Right atrium auricular region (tissue), 2 donors: ENCODE measurements at places on chromosomes 16 and 17. TPM values are rescaled to one million over a fixed set of nuclear protein-coding genes. Genes with fewer than 3 reads are reported as not detected.

DNA sequence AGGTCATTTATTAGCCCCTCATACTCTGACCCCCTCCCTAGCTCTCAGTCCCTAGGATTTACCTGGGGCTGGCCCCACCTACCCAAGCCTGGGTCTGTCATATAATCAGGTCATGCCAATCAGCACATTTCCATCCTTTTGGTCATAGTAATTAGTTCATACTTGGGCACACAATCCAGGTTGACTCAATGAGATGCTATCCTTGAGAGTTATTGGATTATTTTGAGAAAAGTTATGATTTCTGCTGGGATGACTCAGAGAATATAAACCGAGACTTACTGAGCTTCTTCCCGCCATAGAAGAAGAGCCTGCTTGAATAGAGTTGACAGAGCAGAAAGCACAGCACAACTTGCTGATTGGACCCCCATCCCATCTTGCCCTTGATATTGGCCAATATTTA lies 331.5 kb downstream of the CBLN1 start:
- H3K4me3 ChIP-seq = no peak overlapping the region
- DNase-seq = no peak
- peaks cover 18% of the 10 kb centered on the region for H3K4me1 ChIP-seq
- no peak overlapping the region for H3K27ac ChIP-seq
- no peaks in the 10 kb centered on the region for H3K27me3 ChIP-seq

- no peak overlapping the region for H3K4me3 ChIP-seq
- H3K36me3 ChIP-seq = no peaks in the 10 kb centered on the region
- no peak for DNase-seq
- no peaks in the 10 kb centered on the region for H3K27me3 ChIP-seq
Measured at GRCh38 chr17:77581480-77581879, 377.0 kb upstream of the TNRC6C start.

GRCh38 chr16:47586121-47586520 lies 125.0 kb downstream of the PHKB start:
- no peak overlapping the region for H3K27ac ChIP-seq
- H3K4me3 ChIP-seq = no peak overlapping the region
- H3K36me3 ChIP-seq = peaks cover 21% of the 10 kb centered on the region
- no peaks in the 10 kb centered on the region for H3K27me3 ChIP-seq

NOL11 gene
- total RNA-seq = 18.9 TPM

DNA sequence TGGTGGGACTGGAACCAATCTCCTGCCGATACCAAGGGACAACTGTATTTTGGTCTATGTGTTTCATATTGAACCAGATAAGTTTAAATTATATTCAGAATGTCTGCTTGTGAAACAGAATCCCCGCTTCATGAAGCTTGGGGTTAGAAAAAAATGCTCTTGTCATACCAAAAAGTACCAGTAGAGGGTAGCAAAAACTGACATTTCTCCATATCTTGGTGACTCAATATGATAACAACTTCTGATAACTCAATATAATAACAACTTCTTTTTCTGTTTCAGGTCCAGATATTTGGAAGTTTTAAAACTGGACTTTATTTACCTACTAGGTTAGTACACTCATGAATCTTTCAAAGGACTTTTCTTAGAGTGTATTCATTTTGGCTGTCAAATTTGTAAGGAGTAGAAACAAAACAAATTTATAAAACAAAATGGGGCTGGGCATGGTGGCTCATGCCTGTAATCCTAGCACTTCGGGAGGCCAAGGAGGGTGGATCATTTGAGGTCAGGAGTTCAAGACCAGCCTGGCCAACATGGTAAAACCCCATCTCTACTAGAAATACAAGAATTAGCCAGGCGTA lies 52.3 kb upstream of the ADCY7 start:
- H3K4me1 ChIP-seq = peaks cover 16% of the 10 kb centered on the region
- no peak overlapping the region for H3K27ac ChIP-seq
- peaks cover 34% of the 10 kb centered on the region for H3K36me3 ChIP-seq
- no peak overlapping the region for H3K4me3 ChIP-seq

- no peaks in the 10 kb centered on the region for H3K27me3 ChIP-seq
- peaks cover 5% of the 10 kb centered on the region for H3K4me1 ChIP-seq
- H3K36me3 ChIP-seq = no peaks in the 10 kb centered on the region
- no peak overlapping the region for H3K4me3 ChIP-seq
Measured at GRCh38 chr16:81686391-81687130, 92.5 kb upstream of the PLCG2 start.

PRSS36 gene
- total RNA-seq = 1.3 TPM

DNA sequence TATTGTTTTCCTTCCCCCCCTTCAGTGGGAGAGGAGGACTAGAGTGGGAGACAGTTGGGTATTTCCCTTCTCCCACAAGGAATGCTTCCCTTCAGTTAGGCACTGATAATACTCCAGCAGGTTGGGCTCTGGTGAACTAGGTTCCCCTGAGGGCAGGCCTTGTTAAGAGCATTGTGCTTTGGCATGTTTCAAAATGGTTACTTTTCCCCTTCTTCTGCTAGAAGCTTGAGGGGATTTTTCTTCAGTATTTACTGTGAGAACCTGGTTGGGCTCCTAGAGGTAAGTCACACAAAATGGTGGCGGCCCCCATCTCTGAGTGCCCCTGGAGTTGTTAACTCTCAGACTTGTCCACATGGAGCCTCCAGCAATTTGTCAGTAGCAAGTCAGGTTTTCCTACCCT lies 156.2 kb downstream of the CYB561 start:
- no peak for DNase-seq
- H3K4me3 ChIP-seq = no peak overlapping the region
- peaks cover 7% of the 10 kb centered on the region for H3K4me1 ChIP-seq
- H3K36me3 ChIP-seq = no peaks in the 10 kb centered on the region

DNA sequence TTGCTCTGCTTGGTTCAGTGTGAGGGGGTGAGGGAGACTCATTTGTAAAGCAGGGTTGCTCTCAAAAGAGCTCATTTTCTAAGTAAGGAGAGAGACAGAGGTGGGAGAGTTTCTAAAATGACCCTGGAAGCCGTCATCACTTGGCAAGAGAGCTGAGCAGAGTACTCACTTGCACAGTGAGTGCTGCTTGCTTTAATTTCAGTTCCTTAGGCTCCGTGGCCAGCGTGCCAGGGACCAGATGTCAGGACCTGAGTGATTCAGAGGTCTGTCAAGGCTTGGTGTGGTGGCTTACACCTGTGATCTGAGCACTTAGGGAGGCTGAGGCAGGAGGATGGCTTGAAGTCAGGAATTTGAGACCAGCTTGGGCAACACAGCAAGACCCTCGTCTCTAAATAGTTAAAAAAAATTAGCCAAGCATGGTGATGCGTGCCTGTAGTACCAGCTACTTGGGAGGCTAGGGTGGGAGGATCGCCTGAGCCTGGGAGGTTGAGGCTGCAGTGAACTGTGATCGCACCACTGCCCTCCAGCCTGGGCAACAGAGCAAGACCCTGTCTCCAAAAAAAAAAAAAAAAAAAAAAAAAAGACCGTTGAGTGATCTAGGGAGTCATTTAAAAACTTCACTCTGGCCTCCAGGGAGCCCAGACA lies 10.7 kb downstream of the ZNF205 start:
- no peak overlapping the region for H3K4me3 ChIP-seq
- no peak overlapping the region for H3K27ac ChIP-seq
- H3K27me3 ChIP-seq = no peaks in the 10 kb centered on the region
- DNase-seq = no peak

PPM1E gene
- 5.3 TPM for total RNA-seq

DNA sequence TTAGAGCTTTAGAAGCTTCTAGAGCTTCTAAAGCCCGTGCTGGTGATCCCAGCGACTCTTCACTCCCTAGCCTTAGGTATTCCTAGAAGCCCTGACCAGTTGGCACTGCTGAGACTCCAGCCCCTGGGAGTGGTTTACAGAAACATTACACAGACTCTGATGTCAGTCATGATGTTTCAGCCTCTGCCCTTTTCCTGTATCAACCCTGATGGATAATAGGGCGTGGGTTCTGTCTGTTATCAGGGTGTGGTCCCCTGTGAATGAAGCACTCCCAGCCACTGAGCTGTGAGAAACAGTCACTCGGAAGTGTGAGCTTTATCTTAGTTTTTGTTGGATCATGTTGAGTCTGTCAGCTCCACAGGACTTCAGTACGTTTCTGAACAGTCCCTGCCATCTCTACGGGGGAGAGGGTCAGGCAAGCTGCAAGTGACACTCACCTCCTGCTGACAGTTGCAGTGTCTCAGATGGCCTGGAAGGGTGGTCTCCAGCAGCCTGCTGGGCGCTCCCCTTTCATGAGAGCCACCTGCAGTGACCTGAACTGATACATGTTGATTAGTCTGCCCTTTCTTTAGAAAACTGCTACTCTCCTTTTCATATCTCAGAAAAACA lies 12.8 kb downstream of the GOSR2 start:
- H3K27me3 ChIP-seq = no peaks in the 10 kb centered on the region
- peaks cover 98% of the 10 kb centered on the region for H3K36me3 ChIP-seq
- H3K27ac ChIP-seq = peak overlapping the region; percentile 51
- H3K4me3 ChIP-seq = no peak overlapping the region

LCMT1 gene
- 52.3 TPM for total RNA-seq

PMFBP1 gene
- total RNA-seq = not detected

KRT12 gene
- total RNA-seq = not detected

STH gene
- not detected for total RNA-seq

- no peak overlapping the region for H3K4me3 ChIP-seq
- peak overlapping the region; percentile 74 for H3K27ac ChIP-seq
- H3K4me1 ChIP-seq = peaks cover 20% of the 10 kb centered on the region
- H3K36me3 ChIP-seq = no peaks in the 10 kb centered on the region
- no peaks in the 10 kb centered on the region for H3K27me3 ChIP-seq
Measured at GRCh38 chr16:55955845-55956244, 80.7 kb upstream of the CES5A start.

TMEM106A gene
- total RNA-seq = 2.4 TPM

ACSM2A gene
- not detected for total RNA-seq

DNA sequence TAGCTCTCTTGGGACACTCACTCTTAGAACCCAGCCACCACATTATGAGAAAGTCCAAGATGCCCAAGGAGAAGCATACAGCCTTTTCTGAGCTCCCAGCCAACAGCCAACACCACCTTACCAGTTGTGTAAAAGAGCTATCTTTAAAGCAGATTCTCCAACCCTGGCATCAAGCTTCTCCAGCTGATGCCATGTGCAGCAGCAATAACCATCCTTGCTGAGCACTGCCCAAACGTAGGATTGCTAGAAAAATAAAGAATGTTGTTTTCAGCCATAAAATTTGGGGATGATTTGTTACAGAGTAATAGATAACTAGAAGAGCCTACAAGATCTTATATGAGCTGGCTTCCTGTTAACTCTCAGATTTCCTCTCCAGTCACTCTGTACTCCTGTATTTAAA lies 443.7 kb upstream of the DYNLRB2 start:
- H3K27ac ChIP-seq = no peak overlapping the region
- no peak for DNase-seq
- H3K36me3 ChIP-seq = no peaks in the 10 kb centered on the region
- H3K27me3 ChIP-seq = no peaks in the 10 kb centered on the region
- H3K4me1 ChIP-seq = no peaks in the 10 kb centered on the region
- H3K4me3 ChIP-seq = no peak overlapping the region

DNA sequence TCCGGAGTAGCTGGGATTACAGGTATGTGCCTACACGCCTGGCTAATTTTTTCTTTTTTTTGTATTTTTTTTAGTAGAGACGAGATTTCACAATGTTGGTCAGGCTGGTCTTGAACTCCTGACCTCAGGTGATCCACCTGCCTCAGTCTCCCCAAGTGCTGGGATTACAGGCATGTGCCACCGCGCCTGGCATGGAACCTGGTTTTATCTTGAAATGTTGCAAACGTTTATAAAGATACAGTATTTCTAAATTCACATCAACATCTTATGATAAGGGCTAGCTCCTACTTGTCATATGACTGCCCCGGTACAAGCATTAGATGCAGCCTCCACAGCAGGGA lies 1.5 kb upstream of the IST1 start:
- H3K27ac ChIP-seq = peak overlapping the region; percentile 99
- no peaks in the 10 kb centered on the region for H3K4me1 ChIP-seq
- no peak for DNase-seq

- no peak for DNase-seq
- no peak overlapping the region for H3K4me3 ChIP-seq
- no peak overlapping the region for H3K27ac ChIP-seq
- H3K27me3 ChIP-seq = no peaks in the 10 kb centered on the region
Measured at GRCh38 chr17:36106493-36106835, 2.8 kb downstream of the CCL4 start.

DNA sequence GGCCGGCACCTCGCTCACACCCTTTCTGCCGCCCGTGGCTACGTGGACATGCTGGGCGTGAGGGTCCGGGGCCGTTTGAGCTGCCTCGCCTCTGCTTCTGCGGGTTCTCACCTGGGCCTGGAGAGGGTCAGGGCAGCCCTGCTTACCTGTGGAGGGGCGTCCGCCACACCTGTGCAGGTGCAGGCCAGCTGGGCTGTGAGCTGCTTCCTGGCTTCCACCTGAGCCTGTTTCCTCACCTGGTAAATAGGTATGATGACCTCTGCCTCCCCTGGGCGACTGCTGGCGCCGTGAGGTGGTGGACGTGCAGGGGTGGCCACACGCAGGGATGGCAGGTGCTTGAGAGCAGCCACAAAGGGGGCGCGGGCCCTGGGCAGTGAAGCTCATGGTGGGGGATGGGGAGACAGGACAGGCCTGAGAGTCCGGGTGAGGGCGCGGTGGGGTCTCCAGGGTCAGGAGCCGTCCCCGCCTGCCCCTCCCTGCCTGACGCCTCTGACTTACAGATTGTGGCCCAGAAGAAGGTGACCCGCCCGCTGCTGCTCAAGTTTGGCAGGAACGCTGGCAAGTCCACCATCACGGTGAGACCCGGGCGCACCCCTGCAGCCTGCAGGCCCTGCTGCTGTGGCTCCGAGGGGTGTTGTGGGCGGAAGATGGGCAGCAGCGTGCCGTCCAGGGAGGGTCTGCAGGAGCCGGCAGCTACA lies 7.8 kb downstream of the CPNE7 start:
- no peaks in the 10 kb centered on the region for H3K4me1 ChIP-seq
- no peaks in the 10 kb centered on the region for H3K36me3 ChIP-seq
- H3K4me3 ChIP-seq = no peak overlapping the region
- DNase-seq = no peak
- H3K27me3 ChIP-seq = no peaks in the 10 kb centered on the region
- H3K27ac ChIP-seq = no peak overlapping the region

GRCh38 chr16:3094289-3095027 lies 4.6 kb downstream of the ZSCAN10 start:
- peaks cover 5% of the 10 kb centered on the region for H3K4me1 ChIP-seq
- DNase-seq = no peak
- no peak overlapping the region for H3K27ac ChIP-seq
- H3K4me3 ChIP-seq = no peak overlapping the region
